Peyer's patch (tissue), 4 donors: ENCODE measurements at places on chromosomes 3 and 15.

GRCh38 chr3:52136513-52136912 lies 17.7 kb downstream of the POC1A start:
- no peak for DNase-seq

DNA sequence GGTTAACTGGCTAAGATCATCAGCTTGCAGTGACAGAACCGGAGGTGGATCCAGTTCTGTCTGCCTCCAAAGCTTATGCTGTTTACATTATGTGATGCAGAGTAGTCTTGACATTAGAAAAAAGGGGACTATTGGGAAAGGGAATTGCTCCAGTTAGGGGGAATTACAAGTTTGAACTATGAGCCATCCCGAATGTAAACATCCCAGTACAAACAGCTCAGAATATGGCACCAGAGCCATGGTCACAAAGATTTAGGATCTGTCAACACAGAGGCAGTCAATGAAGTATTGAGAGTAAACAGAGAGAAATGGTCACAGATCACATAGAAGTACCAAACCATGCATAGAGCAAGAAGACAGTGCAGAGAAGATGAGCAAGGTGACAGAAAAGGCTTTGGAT lies 39.8 kb upstream of the CRTC3 start:
- DNase-seq = no peak

GRCh38 chr3:169173636-169174035 lies 489.9 kb downstream of the MECOM start:
- DNase-seq = no peak

DNA sequence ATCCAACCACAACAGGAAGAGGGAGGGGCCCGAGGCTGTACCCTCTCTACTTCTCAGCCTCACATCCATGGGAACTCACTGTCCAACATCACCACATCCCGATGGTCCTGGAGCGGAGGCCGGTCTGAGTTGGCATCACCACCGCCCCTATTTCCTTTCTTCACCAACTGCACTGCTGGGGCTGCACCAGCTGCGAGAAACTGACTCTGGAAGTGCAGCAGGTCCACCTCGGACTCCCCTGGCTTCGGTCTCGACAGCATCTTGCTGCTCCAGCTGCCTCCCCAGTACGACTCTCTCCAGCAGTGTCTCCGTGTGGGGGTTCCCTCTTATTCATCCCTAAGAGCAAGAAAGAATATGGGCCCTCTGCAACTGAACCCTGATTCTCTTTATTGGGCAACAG lies 7.2 kb downstream of the RPAP1 start:
- DNase-seq = no peak

DNA sequence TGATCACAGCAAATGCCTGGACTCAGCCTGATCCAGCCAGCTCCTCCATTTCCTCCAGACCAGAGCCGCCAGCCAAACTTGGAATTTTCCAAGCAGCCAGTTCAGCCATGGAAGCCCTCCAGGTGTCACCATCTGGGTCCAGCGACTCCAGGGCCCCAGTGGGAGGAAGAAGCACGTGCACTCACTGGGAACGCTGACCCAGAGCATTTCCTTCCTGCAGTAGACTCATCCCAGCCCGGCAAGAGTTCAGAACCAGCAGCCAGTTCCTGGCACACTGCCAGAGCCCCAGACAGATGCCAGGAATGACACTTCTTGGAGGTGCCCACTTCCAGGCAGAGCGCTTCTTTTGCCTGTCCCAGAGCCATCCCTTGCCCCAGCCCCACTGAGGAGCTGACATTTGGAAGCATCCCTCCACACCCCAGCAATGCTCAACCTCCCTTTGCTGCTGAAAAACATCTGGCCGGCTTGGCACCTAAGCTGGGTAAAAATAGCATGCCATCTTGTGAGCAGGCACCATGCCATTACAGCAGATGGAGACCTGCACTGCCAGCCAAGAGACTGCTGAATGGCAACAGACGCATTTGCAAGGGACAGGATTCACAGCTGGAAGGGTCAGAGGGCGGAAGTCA lies 460.3 kb upstream of the PROK2 start:
- no peak for DNase-seq

- peak; percentile 56 for DNase-seq
Measured at GRCh38 chr3:49411535-49411967, 225 bp downstream of the RHOA start.

DNA sequence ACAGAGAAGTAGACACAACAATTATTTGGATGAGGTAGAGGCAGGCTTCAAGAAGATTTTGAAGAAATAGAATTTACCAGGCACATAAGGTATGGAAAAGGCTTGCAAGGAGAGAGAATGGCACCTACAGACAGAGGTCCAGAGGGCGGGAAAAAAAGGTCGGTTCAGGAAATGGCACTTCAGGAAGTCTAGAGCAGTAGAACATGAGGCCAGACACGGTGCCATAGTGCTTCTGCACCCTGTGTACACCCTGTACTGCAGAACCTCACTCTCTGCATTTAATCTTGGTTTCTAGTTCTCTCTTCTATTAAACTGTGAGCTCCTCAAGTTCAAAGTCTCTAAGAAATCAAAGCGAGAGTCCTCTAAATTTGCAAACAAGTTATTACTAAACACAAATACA lies 113.4 kb upstream of the C2CD4B start:
- DNase-seq = no peak

GRCh38 chr3:8555725-8556472 lies 54.3 kb downstream of the LMCD1 start:
- no peak for DNase-seq

GRCh38 chr3:105802118-105802706 lies 66.6 kb downstream of the CBLB start:
- DNase-seq = no peak

- no peak for DNase-seq
Measured at GRCh38 chr3:64331605-64332004, 106.3 kb upstream of the PRICKLE2 start.

- DNase-seq = no peak
Measured at GRCh38 chr15:85133709-85134108, 152.1 kb downstream of the PDE8A start.

DNA sequence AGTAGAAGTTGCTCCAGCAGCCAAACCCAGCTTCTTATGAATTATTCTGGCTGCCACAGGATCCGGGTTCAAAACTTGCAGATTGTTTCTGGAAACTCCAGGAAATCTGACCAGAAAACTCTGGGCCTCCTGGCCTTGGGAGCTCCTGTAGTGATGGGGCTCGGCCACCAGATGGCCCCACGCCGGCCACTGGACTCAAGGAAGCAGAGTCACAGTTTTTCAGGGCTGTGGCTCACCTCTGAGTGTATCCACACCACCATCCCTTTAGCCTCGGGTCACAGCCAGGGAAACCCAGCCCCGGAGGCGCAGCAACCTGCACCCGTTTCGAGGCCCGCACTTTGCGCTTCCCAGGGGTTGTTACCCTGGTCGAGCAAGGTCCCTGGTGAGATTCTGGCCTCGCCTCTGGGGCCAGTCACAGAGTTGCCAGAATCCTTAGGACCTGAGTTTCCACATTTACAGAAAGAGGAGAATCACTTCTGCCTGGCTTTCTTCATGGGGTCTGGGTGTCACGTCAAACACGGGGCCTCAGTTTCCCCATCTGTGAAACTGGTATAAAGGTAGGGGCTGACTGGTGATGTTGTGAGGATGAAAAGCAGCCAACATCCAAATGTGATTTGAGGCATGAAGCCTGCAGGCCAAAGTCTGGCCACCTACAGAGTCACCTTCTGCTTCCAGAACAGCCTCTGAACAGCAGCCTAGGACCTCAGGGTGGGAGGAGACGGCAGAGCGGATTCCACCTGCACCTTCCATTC lies 53.5 kb upstream of the LCTL start:
- peak; percentile 50 for DNase-seq

GRCh38 chr15:75713338-75713895 lies 769 bp upstream of the CSPG4 start:
- no peak for DNase-seq

GRCh38 chr3:69065318-69065964 lies 13.3 kb upstream of the TMF1 start:
- DNase-seq = no peak

DNA sequence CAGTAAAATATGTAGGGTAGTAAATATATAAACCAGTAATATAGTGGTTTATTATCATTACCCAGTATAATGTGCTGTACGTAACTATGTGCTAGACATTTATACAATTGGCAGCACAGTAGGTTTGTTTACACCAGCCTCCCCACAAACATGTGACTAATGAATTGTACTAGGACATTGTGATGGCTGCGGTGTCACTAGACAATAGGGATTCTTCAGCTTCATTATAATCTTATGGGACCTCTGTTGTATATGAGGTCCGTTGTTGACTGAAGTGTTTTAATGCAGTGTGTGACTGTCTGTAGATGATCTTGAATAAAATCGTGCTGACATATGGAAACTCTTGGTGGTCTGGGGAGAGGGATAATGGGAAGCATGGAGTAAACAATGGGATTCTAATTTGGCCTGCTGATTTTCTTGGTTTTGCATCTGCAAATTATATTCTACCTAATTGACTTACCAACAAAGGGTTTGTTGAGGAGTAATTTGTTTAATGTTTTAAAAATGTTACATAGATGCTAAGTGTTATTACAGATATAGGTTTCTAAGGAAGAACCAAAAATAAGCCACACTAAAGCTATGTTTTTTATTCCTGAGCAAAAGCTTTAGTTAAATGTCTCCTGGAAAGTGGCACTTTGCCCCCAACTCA lies 496.5 kb upstream of the TBL1XR1 start:
- DNase-seq = no peak

GRCh38 chr3:187958432-187959003 lies 195.4 kb upstream of the LPP start:
- peak; percentile 80 for DNase-seq

DNA sequence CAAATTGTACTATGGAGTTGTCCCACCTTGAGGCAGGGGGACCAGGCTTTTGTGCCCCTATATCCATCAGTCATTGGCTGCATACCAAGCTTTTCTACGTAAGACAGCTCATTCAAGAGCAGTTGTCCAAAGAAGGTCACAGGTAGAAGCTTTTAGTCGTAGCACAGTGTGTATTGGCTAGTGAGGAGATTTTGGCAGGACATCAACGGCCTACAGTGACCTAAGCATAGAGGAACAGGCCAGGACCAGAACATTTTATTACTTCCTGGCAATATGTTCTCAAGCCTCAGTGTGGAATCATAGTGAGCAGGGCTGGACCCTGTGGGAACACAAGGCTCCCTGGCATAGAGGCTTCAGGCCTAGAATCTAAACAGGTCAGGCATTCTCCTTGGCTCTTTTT lies 105.4 kb upstream of the ANKRD28 start:
- no peak for DNase-seq

DNA sequence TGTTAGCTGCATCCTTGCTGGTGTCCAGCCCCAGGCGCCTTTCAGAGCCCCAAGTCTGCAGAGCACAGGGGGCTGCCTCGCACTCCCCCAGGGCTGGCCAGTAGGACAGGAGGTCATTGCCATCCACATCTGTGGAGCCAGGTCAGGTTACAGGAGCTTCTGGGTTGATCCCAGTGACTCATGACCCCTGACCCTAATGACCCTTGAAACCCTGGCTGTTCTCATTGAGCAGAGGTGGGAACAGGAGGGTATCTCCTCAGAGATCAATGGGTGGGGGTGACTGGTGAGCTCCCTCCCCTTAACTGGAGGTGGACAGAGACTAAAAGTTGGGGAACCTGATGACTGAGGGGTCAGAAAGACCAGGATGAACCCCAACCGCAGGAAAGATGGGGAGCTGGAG lies 6.1 kb upstream of the SLC26A6 start:
- no peak for DNase-seq

DNA sequence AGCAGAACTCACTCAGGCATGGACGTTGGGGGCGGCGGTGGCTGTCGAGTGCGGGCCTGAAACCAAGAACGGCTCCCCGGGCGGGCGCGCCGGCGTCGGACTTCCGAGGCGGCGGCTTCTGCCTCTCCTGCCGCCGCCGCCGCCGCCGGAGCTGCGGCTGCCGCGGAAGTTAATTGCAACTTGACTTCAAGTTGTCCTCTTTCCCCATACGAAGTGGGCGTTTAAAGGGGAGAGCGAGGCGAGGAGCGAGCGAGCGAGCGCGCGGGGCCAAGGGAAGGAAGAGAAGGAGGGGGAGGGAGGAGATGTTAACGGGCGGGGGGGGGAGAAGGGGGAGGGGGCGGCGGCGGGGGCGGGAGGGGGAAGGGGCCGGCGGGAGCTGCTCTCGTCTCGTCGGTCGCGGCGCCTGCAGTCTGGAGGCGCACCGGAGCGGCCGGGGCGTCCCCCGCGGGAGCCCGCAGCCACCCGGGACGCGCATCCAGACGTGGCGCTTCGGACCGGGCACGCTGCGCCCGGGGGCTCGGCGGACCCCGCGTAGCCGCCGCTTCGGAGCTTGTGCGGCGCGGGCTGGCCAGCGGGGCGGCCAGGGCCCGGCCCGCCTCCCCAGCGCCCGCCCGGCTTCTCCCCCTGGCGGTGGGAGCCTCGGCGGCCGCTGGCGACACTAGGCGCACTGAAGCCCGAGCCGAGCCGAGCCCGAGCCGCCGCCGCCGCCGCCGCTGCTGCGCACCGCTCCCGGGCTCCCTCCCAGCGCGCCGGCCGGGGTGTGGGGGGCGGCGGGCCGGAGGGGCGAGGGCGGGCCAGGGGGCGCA lies 19.7 kb upstream of the SATB1 start:
- DNase-seq = peak; percentile 82

DNA sequence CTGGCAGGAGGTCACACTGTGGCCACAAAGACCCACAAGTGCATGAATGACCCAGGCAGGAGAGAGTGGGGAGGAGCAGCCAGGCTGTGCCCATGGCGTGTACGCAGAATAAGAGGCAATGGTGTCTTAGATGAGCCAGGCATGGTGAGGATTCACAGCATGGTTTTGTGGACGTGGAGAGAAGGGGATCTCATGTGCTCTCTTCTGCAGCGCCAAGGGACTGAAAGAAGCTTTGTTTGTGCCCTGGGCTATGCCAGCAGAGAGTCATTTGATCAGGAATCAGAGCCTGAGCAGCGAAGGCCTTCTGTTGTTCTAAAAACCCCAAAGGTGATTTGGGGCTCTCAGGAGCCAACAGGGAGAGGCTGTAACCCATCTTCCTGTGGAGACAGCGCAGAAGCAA lies 18.7 kb upstream of the RPP14 start:
- no peak for DNase-seq

GRCh38 chr15:57273402-57273801 lies 102.9 kb upstream of the CGNL1 start:
- no peak for DNase-seq

GRCh38 chr15:72307026-72307425 lies 12.9 kb downstream of the CELF6 start:
- no peak for DNase-seq

DNA sequence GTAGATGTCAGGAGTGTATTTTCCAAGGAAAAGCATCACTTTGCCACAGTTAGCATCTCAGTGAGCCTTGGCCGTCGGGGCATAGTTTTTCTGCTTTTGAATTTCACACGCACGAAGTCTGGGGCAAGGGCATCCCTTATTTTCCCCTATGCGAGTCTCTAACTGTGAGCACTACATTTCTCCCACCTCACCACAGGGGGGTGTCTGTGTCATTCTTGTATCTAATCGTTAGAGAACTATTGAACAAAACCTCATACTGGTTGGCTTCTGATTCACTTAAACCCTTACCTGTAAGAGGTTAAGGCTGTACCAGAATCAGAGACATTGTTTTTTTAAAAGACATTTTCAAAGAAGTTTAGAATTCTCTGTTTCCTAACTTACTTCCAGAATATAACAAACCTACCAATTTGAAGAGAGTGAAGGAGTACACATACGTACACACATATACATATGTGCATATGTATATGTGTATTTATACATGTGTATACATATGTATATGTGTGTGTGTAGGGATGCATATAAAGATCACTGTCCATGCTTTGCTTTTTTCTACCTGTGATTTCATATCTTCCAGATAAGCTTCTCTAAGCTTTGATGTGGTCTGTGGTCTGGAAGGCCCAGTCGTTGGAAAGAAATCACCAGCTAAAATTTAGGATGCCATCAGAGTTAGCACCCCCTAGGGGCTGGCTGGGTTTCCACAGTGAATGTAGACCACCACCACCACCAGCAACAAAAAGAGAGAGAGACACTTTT lies 49.4 kb downstream of the MYZAP start:
- DNase-seq = no peak

- no peak for DNase-seq
Measured at GRCh38 chr3:17227472-17227871, 342.7 kb downstream of the PLCL2 start.
